Endothelial cell (in vitro differentiated cells): ENCODE measurements at places on chromosomes 2 and 18.

DNA sequence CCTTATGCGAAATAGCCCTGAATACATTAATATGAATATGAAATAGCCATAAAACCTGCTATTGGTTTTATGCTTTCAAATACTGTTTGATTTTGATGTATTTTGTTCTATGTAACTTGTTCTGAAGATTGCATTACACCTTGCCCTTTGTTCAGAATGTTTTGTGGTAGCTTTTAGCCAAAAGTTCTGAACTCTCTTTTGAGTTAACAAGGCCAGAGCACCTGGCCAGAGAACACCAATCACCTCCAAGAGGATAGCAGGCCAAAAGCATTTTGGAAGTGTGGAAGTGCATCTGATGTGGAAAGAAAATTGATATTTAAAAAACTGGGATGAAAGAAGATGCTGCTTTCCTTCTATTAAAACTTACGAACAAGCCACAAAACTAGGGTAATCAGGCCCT is 86.6 kb upstream of the PGAP1 start:
- no peaks in the 10 kb centered on the region for H3K36me3 ChIP-seq
- no peak for DNase-seq
- H3K27ac ChIP-seq = no peak overlapping the region
- peaks cover 7% of the 10 kb centered on the region for H3K4me1 ChIP-seq
- no peak overlapping the region for H3K4me3 ChIP-seq

DNA sequence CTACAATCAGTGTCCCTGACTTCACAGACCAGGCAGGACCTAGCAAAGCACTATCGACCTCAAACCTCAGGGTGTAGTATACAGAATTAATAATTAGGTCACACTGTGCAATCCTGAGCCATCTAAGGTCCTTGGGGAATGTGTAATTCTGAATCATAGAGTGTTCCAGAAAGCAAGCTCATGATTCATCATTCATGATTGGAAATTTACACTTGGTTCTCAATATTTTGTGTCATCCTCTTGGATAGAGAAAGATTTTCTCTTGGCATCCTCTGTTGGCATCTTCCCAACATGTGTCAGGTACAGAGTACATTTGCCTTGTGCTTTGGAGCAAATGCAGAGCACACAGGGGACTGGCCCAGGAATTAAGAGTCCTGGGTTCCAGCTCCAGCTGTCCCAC is 245.0 kb upstream of the NT5C1B start:
- no peak overlapping the region for H3K27ac ChIP-seq
- H3K27me3 ChIP-seq = no peaks in the 10 kb centered on the region
- peaks cover 23% of the 10 kb centered on the region for H3K4me1 ChIP-seq
- H3K36me3 ChIP-seq = no peaks in the 10 kb centered on the region

DNA sequence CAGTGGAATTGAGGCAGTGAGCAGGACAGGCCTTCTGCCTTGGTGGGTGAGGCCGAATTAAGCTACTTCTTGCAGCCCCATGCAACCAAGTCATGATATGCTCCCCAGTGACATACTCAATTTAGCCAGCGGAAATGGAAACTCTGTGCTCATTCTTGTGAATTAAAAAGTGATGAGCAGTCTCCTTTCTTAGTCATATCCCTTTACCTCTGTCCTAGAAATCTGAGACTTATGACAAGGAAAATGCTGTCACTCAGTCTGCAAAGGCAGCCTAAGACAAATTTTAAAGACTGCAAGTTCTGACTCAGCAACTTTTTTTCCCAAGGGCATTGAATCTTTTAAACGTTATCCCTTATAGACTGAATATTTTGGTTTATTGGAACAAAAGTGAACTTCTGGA is 218.2 kb downstream of the SH3BP4 start:
- no peaks in the 10 kb centered on the region for H3K36me3 ChIP-seq
- H3K4me3 ChIP-seq = no peak overlapping the region
- H3K27ac ChIP-seq = no peak overlapping the region
- DNase-seq = no peak

- no peaks in the 10 kb centered on the region for H3K36me3 ChIP-seq
- H3K4me1 ChIP-seq = peaks cover 8% of the 10 kb centered on the region
- H3K27ac ChIP-seq = no peak overlapping the region
Observed at GRCh38 chr2:214607051-214607450, 196.2 kb downstream of the VWC2L start.

DNA sequence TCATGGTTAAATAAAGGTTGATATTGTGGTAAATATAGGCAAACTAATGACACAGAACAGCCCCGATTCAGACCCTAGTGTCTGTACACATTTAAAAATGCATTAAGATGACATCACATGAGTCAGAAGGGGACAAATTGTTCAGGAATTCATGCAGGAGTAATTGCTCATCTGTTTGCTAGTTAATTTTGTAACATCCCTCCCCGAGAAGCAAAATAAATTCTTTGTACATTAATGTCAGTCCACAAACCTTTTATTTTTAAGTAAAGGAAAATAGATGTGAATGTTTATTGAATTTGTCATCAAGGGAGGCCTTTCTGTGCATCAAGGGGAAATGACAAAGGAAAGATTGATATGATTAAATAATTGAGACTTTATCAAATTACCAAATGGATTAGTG is 69.9 kb downstream of the SH3BP4 start:
- H3K27me3 ChIP-seq = peaks cover 2% of the 10 kb centered on the region
- no peak overlapping the region for H3K4me3 ChIP-seq
- DNase-seq = no peak
- H3K36me3 ChIP-seq = no peaks in the 10 kb centered on the region
- H3K4me1 ChIP-seq = peaks cover 9% of the 10 kb centered on the region
- no peak overlapping the region for H3K27ac ChIP-seq

- H3K36me3 ChIP-seq = peaks cover 4% of the 10 kb centered on the region
- H3K27me3 ChIP-seq = peaks cover 2% of the 10 kb centered on the region
- no peak overlapping the region for H3K4me3 ChIP-seq
- no peak for DNase-seq
- no peak overlapping the region for H3K27ac ChIP-seq
Observed at GRCh38 chr2:137800386-137800785, 163.9 kb upstream of the HNMT start.

DNA sequence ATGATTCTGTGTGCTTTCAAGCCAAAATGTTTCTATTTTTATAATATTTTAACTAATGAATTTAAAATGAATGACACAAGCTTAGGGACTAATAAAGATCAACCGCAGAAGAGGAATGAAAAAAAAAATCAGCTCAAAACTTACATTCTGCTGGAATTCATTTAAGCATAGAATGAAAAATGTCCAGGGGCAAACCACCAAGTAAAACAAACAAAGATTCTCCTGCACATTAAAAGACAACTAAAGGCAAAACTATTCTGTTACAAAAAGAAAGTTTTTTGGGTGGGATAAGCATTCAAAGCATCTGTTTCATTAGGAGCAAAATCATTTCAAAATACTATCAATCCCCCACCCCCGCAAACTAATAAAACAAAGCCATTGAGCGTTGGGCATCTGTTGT is 99.3 kb upstream of the SOX11 start:
- peaks cover 9% of the 10 kb centered on the region for H3K4me1 ChIP-seq
- no peak overlapping the region for H3K4me3 ChIP-seq
- DNase-seq = no peak
- no peak overlapping the region for H3K27ac ChIP-seq

DNA sequence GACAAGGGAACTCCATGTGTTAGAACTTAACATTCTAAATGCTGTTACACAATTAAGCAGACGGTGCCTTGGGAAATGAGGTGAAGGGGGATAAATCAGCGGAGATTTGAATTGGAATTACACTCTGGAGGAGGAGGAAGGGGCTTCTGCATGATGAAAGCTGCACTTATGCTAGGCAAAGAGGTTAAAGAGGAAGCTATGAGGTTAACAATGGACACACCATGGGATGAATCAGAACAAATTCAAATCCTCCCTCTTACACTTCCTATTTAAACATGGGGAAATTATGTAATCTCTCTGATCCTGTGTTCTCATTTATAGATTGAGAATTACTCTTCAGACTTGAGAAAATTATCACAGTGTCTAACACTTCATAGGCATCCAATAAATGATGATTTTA is 121.5 kb upstream of the SIX2 start:
- H3K4me1 ChIP-seq = peaks cover 8% of the 10 kb centered on the region
- peaks cover 3% of the 10 kb centered on the region for H3K36me3 ChIP-seq
- no peak overlapping the region for H3K4me3 ChIP-seq
- no peak for DNase-seq
- peaks cover 3% of the 10 kb centered on the region for H3K27me3 ChIP-seq
- no peak overlapping the region for H3K27ac ChIP-seq

DNA sequence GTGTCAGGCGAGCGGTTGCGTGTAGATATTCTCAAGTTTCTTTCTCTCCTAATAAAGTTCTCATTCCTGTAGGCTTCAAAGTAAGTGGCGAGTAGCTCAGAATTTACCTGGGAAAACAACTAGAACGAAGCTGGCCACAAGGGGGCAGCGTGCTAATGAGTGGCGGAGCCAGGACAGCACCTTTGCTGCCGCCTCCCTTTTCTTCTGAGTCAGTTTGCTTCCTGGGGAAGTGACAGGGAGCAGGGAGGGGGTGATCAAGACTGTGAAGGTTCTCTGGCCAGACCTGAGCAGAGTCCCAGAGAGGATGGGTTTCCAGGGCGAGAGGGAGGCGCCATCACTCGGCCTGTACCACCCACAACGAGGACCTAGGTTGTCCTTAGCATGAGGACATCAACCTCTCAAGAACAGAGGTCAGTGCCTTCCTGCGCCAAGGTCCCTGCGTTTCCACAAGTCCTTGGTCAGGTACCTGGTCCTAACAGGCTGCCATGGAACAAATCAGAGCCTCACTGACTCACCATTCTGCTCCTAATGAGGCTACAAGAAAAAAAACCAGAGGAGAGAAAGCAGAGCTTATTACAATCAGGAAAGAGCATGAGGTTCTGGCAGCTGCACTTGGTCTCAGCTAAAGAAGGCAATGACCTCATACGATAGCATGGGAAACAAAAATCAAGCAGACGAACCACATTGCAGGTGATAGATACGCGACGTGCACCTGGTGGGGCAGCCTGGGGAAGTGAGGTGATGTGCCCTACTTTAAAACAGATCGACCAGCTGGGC is 98.7 kb downstream of the PLB1 start:
- no peak overlapping the region for H3K27ac ChIP-seq
- peak; percentile 86 for DNase-seq

DNA sequence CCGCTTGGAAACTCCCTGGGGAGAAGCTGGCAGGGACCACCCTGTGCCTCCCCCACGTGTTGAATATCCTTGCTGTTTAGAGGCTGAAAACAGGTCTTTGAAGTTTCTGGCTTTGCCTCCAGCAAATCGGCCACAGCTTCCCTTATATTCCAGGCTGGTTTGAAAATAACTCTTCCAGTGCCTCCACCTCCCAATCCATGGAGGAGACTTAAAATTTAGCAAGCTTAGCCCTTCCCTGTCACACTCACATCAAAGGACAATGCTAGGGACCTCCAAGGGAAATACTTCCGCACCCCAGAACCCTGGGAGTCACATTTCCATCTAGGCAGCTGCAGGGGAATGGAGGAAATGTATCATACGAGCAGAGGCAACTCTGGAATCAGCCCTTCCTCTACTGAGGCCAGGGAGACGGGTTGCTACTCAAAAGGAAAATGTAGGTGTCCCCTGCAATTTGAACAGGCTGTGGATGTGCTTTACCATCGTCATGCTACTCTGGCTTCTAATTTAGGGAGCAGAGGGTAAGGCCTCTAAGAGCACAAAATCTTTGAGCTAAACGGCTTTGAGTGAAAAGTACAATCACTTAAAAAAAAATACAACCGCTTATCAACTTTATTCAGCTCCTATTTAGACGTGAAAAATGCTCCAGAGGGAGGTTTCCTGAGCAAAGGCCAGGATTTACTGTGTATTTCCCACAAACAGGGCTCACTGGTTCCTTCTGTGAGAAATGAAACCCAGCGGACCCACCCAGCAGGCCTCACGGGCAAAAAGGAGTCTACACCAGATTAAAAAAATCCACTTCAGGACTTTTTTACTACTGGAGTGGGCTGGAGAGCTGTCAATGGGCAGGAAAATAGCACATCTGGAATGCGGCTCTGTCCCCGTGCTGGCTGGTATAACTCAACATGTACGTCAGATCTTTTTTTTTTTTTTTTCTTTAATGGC is 49.4 kb upstream of the PKDCC start:
- H3K4me3 ChIP-seq = no peak overlapping the region
- H3K27ac ChIP-seq = no peak overlapping the region
- peaks cover 3% of the 10 kb centered on the region for H3K36me3 ChIP-seq
- H3K27me3 ChIP-seq = peaks cover 3% of the 10 kb centered on the region
- H3K4me1 ChIP-seq = peaks cover 5% of the 10 kb centered on the region
- DNase-seq = no peak

GRCh38 chr2:144325086-144325485 is 194.8 kb downstream of the ZEB2 start:
- no peaks in the 10 kb centered on the region for H3K27me3 ChIP-seq
- no peaks in the 10 kb centered on the region for H3K36me3 ChIP-seq
- no peak for DNase-seq

- no peak overlapping the region for H3K4me3 ChIP-seq
- no peak overlapping the region for H3K27ac ChIP-seq
- no peaks in the 10 kb centered on the region for H3K36me3 ChIP-seq
- no peaks in the 10 kb centered on the region for H3K27me3 ChIP-seq
- DNase-seq = no peak
- H3K4me1 ChIP-seq = peaks cover 4% of the 10 kb centered on the region
Observed at GRCh38 chr2:127665267-127665893, 9.9 kb downstream of the LIMS2 start.

GRCh38 chr2:60053791-60054190 is 499.7 kb downstream of the BCL11A start:
- H3K4me3 ChIP-seq = no peak overlapping the region
- H3K27me3 ChIP-seq = no peaks in the 10 kb centered on the region
- H3K36me3 ChIP-seq = no peaks in the 10 kb centered on the region

DNA sequence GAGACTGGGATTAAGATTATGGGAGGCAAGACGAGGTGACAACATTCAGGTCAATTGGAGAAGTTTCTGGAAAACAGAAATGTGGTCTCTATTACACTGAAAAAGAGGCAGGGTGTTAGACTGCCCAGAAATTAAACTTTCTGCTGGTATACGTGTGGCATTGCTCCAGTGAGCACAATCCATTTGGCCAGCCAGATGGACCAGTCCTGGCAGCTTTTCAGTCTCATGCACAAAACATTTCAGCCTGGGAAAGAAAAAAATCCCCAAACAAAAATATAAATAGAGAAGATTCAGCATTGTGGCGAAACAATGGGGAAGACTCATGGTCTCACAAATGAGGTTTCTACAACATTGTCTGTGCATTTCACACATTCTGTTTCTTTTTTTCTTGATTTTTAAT is 113.9 kb downstream of the HNMT start:
- H3K36me3 ChIP-seq = no peaks in the 10 kb centered on the region
- no peaks in the 10 kb centered on the region for H3K27me3 ChIP-seq
- no peak overlapping the region for H3K4me3 ChIP-seq
- H3K27ac ChIP-seq = no peak overlapping the region
- no peak for DNase-seq
- H3K4me1 ChIP-seq = no peaks in the 10 kb centered on the region

DNA sequence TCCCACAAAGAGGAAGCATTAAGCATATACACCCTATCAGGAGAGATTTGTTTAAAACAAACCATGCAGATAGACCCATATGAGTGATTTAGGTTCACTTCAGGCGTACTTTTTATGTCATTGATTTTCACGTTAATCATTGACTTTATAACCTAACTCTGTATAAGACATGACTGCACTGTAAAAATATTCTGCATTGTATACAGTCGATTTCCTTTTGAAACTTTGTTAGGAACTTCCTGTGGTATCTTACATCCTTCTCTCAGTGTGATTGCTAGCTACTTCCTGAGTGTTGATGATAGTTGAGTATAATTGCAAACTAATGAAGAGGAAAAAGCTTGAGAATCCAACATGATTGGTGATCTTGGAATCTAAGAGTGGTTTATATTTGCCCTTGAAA is 69.4 kb downstream of the XIRP2 start:
- H3K27ac ChIP-seq = peak overlapping the region; percentile 84
- peaks cover 15% of the 10 kb centered on the region for H3K4me1 ChIP-seq
